ENCODE measurements at places on chromosomes 7 and 10.

DNA sequence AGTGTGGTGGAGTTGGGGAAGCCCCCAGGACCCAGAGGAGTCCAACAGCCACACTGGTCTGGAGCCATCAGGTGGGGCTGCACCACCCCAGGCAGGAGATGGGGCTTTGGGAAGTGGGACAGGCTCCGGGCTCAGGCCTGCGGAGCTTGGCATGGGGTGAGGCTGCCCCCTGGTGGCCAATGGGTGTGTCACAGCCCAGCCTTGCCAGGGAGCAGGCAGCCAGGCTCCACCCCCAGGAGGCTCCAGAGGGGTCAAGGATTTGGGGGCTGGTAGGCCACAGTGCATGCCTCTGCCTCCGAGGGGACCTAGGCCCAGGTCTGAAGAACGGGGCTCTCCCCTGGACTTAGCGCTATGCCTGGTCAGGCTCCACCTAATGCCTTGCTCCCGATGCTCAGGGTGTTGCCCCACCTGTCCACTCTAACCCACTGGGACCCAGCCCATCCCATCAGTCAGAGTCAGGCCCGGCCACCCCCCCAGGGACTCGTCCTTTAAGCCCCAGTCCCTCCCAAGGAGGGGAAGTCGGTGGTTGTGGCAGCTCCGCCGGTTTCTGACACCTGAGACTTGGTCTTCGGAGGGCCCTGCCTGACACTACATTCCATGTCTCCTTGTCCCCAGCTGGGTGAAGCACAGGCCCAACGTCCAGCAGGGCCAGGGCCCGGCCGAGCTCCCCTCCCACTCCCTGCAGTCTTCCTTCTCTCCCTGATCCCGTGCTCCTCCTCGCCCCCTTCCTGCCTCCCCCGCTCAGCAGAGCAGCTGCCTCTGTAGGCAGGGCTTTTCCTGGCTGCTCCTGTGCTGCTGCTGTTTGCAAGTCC is 11.3 kb upstream of the SAMD8 start:
- peak; percentile 42 for DNase-seq

- DNase-seq: no peak
Measured at GRCh38 chr10:119337796-119338432, 130.5 kb downstream of the GRK5 start.

DNA sequence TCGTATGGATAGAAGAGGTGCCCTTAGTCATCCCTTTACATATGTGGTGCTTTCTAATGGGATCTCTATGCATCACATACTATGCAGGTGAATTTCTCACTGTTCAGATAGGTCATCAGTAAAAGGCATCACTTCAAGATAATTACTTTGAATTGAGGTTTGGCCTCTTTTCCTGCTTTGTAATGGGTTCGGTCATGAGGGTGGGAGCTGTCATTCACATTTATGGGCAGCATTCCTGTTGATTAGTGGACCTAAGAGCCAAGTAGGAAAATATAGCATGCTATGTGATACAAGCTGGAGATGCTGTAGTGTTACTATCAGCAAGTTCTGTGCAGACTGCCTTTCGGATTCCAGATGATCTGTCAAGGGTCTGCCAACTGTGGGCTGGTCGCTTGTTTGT is 156.3 kb downstream of the LCOR start:
- no peak for DNase-seq

DNA sequence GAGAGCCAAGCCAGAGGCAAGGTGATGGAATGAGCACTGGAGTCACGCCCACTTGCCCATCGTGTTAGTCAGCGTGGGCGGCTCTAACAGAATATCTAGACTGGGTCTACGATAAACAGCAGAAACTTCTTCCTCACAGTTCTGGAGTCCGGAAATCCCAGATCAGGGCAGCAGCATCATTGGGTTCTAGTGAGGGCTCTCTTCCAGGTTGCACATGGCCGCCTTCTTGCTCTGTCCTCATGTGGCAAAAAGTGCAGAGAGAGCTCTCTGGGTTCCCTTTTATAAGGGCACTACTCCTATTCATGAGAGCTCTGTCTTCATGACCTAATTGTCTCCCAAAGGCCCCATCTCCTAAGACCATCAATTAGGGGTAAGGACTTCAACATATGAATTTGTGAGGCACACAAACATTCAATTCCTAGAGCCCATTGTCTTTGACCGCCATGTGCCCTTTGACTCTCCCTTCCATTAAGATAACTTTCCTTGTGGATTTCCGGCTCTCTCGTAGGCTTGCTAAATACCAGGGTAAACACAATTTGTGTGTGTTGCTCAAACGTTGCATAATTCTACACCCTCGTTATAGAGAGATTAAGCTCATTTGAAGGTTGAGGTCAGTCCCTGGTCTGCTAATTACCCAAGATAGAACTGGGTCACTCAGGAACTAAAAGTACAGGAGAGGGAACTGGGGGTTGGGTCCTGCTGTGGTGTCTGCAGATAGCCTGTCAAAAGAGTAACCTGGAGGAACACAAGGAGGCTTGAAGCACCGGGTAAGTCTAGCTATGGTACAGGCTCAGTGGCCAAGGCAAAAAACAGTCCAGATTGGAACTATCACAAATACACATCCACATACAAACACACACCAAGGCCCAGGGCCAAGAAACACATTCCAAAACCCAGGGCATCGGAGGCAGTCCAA is 28.7 kb upstream of the USP6NL start:
- DNase-seq: peak; percentile 72

DNA sequence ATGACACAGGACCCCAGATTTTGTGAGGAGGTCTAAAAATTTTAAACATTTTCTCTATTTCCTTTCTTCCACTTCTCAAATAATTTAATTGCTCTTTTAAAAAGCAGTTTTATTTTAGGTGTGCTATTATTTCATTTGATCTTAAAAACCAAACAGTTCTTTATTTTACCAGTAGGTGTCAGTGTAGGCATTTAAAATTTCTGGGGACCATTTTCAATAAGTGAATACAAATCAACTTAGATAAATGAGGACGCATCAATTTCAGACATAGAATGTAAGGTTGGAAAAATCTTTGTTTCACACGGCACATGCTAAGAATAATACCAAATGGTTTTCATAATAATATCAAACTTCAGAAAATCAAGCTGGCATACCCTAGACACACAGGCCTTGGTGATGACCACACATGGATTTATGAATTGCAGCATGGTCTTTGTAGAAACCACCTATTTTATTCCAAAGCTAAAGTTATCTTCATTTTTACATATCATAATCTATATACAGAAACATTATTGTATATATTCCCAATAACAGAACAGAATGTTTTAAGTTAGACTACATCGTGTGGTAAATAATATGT is 127.6 kb upstream of the SLC26A5 start:
- peak; percentile 70 for DNase-seq

GRCh38 chr7:6015917-6016652 is 7.0 kb downstream of the AIMP2 start:
- DNase-seq: no peak

DNA sequence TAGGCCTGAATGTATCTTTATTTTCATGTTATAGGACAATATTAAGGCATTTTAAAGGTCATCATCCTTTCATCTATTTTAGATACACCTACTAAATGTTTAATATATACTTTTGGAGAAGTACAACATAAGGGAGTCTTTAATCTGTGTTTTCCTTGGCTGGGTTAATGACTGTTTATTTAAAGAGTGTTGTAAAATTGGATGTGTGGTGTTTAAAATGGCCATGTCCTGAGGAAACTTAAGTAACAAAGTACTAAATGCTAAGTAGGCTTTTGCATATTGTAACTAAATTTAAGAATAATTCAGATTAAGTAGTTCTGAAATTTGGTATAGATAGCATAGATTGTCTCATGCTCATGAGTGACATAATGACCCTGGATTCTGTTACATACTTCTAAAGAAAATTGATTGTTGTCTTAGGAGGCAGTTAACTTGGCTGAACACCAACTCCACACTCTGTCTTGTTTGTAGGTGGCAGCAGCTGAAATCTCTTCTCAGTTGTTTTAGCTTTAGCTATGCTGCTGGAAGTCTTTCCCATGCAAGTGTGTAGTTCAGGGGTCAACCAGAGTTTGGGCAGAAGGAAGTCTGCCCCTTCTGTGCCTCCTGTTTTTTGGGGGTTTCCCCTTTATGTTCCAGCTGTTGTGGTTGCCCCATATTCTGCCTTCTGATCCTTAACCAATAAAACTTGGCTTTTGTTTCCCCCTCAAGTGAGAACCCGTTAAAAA is 29.2 kb downstream of the DLD start:
- peak; percentile 36 for DNase-seq

DNA sequence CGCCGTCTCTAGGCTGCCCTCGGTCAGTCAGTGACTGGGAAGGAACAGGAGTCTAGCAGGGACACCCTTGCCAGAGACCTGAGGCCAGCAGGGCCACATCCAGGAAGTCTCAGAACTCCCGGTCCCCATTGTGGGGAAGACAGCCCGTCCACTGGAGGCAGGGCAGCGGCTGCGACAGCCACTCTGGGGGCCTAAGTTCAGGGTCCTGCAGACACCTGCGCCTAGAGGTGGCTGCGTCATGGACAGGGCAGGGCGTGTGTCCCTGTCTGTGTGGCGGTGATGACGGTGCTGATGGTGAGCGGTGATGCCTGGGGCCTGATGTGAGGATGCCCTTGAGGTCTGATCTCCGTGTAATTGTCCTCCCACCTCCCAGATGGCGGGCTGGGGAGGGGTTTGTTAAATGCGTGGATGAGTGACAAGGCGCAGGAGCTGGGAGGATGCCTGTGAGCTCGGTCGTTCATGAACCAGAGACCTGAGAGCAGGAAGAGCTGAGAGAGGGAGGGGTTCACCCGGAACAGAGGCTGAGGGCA is 537.9 kb upstream of the FOXK1 start:
- no peak for DNase-seq

DNA sequence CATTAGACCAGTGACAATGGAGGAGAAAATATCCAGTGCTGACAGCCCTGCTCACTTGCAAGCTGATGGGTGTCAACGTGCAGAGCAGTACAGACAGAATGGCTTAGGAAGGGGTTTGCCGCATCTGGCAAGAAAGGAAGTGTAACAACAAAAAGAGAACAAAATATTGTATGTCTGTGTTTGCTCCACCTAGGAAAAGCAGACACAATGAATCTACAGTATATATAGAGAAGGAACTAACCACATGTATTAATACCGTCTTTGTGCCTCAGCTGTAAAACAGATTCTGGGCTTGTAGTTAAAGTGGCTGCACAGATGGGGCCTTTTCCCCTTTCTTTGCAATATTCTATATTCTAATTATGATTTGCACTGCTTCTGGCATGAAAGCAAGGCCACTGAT is 281.1 kb upstream of the MEOX2 start:
- no peak for DNase-seq

GRCh38 chr10:124705817-124706461 is 38.2 kb downstream of the FAM53B start:
- DNase-seq: no peak

DNA sequence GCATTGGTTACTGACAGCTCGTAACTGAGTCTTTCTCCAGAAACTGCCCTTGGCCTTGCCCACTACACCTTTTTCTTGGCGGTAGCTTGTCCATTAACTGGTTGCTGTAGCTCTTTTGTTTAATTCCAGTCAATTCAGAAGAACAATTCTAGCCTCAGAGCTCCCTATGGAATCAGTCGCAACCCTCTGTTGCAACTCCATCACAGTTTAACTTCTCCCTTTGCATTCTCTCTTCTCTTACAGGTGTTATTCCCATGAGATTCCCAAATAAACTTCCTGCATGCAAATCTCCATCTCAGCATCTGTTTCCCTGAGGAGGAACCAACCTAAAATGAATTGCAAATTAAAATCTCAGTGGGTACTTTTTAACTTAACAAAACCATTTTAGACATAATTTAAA is 28.4 kb upstream of the TMEM26 start:
- DNase-seq: no peak

DNA sequence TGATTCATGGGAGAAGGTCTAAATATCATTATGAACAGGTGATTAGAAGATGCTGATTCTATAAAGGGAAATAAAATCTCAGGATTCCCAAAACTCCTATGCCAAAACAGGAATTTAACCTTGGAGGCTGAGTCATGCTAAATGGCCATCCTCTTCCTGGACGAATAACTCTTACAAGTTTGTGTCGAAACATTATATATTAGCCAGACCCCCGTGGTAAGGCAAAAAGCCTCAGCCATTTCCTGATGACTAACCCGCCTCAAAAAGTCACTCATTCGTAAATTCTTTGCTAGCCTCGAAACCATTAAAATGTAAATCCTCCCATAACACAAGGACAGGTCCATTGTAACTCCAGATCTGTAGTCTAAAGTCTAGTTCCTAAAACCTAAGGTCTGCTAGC is 32.0 kb downstream of the CUL2 start:
- DNase-seq: peak; percentile 19

DNA sequence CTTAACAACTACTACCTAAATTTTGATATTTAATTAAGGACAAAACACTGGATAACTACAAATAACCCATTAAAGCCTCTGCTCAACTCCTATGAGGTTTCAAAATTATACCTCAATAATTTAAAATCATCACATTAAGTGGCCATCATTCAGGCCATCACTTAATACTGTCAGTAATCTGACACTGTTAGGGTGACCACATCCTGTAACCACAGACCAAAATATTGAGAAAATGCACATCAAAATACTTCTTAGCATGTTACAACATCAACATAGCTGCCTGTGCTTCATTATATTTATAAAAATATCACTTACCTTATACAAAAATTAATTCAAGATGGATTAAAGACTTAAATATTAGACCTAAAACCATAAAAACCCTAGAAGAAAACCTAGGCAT is 23.3 kb downstream of the SEM1 start:
- DNase-seq: no peak

DNA sequence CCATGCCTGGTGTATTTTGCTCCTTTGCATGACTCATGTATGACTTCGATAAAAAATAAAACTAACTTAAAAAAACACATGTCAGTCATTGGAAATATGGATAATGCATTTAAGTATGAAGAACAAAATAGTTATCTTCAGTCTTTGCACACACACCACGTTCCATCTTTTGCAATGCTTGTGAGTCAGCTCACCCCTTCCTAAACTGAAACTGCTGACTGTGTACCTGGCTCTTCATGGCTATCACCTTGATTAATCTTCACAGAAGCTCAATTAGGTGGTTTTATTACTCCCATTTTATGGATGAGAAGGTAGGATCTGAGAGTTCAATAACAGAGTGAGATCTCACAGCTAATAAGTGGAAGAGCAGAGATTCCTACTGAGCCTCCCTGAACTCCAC is 79.5 kb downstream of the CARD11 start:
- no peak for DNase-seq

- no peak for DNase-seq
Measured at GRCh38 chr7:150974468-150975391, 3.4 kb downstream of the KCNH2 start.

DNA sequence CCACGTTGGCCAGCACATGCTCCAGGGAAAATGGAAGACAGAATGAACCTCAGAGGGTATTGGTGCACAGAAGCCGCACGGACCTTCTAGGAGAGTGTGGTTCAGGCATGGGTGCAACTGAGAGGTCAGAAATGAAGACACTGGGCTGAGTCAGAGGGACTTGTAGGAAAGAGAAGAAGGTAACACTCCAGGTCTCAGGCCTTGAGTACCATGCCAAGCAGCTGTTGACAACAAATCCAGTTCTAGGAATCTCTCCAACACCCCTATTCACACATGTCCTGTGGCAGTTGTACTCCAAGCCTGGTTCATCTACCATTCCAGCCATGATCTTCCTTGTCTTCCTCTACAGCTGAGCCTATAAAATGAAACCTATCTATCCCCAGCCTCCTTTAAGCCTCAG is 251.6 kb downstream of the USP6NL start:
- DNase-seq: no peak
